MG63 (cell line): ENCODE measurements at places on chromosomes 16 and 17. TPM values are rescaled to one million over a fixed set of nuclear protein-coding genes. Genes with fewer than 3 reads are reported as not detected.

GRCh38 chr17:41692722-41693521 is 4.2 kb downstream of the EIF1 start:
- DNase-seq: no peak

- DNase-seq: no peak
Measured at GRCh38 chr16:838741-839140, 38.2 kb upstream of the GNG13 start.

GRCh38 chr16:21184834-21185233 is 26.4 kb downstream of the LDAF1 start:
- no peak for DNase-seq

GRCh38 chr16:67766291-67766690 is 40.1 kb downstream of the RANBP10 start:
- no peak for DNase-seq

DNA sequence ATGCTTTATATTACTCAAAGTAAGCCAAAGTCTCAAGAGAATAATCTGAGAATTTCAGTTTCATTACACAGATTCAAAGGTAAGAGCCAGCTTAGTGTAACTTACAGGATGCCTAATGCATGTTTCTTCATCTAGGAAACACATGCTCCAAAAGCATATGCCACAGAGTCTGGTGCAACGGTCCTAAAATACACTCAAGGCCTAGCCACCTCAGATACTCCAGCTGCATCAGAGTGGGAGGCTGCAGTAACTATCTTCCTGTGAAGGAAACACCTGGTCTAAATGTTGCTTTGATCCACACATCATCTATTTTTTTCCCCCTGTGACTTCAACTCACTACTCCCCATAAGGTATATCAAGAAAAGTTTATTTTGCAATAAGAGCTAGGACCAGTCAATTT is 51.6 kb upstream of the CORO6 start:
- no peak for DNase-seq

DNA sequence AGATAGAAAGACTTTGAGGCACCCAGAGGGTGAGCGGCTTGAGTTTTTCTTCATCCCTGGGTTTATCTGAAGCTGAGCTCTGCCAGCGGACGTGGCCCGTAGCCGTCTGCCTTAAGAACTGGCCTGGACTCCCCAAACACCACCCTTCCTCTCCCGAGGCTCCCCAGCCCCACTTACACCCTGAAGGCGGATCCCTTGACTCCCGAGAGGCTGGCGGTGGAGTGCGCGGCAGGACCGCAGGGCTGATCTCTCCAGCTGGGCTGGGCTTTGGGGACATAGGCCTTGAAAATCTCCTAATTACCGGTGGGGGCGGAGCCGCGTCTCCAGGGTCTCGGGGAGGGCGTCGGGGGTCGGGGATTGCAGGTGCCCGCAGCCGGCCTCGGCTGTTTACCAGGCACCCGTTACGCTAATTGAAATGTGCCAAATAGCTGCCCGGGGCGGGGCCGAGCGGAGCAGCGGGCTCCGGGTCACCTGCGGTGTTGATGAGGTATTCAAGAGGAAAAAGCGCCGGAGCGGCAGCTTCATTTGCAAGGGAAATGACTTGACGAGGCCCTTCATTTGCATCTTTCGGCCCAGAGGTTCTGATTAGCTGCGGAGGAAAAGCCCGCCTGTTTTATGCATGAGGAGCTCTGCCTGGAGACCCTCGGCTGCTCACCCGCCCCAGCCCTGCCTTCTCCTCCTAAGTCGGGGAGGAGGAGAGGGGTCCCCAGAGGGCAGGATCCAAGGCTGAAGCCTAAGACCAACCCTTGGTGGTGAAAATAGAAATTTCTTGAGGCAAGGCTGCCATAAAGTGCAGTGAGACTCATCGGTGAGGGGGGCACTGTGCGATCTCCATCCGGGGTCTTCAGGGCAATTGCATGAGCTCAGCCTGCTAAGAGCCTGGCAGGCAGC is 100.7 kb downstream of the MGAT5B start:
- DNase-seq: no peak

DNA sequence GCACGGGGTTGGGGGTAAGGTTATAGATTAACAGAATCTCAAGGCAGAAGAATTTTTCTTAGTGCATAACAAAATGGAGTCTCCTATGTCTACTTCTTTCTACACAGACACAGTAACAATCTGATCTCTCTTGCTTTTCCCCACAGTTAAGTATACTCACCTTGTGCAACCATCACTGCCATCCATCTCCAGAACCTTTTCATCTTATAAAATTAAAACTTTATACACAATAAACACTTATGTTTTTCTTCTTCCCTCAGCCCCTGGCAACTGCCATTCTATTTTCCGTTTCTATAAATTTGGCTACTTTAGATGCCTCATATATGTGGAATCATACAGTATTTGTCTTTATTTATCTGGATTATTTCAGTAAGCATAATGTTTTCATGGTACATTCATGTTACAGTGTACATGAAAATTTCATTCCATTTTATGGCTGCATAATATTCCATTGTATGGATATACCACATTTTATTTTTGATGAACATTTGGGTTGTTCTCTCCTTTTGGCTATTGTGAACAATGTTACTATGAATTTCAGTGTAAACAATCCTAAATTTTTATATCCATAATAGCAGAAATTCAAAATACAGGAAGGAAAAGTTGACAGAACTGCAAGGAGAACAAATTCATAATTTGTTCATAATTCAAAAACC is 25.7 kb upstream of the FA2H start:
- DNase-seq: no peak

- DNase-seq: no peak
Measured at GRCh38 chr17:49431743-49432142, 17.1 kb upstream of the PHB1 start.

- DNase-seq: no peak
Measured at GRCh38 chr16:72809446-72809845, 238.5 kb downstream of the ZFHX3 start.

- no peak for DNase-seq
Measured at GRCh38 chr16:83779886-83780285, 27.9 kb upstream of the HSBP1 start.

DNA sequence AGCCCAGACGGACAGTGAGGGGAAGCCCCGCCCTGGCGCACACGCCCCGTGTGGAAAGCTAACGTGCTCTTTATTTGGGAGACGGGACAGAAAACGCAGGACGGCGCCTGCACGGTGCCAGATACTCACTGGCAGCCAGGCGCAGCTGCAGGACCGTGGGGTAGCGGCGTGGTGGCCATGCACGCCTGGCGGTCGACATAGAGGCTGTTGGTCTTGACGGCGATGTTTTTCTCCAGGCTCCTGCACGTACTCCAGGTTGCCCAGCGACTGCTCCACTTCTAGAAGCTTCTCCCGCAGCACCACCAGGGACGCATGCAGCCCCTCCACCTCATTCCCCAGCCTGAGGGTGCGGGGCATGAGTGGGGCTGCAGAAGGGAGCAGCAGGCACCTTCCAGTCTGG is 5.1 kb upstream of the C1QTNF8 start:
- no peak for DNase-seq

- no peak for DNase-seq
Measured at GRCh38 chr17:5976251-5976650, 93.9 kb upstream of the WSCD1 start.

GRCh38 chr17:5127910-5128309 is 12.1 kb downstream of the USP6 start:
- no peak for DNase-seq

DNA sequence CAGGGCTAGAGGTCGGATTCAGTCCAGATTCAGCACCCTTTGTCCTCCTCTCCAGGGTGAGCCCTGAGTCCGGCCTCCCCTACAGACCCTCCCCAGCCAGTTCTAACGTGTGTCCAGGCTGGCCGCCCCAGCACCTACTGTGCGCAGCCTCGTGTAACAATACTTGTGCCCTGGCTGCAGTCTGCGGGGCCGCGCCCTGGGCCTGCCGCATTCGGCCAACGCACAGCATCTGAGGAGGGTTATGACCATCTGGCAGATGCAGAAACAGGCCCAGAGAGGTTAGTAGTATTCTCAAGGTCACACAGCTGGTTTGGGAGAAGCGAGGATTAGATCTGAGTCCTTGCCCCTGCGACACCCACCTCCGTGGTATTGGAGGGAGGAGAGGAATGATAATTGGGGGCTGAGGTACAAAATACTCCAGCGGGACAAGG is 968 bp downstream of the RIPOR1 start:
- peak; percentile 31 for DNase-seq

DNA sequence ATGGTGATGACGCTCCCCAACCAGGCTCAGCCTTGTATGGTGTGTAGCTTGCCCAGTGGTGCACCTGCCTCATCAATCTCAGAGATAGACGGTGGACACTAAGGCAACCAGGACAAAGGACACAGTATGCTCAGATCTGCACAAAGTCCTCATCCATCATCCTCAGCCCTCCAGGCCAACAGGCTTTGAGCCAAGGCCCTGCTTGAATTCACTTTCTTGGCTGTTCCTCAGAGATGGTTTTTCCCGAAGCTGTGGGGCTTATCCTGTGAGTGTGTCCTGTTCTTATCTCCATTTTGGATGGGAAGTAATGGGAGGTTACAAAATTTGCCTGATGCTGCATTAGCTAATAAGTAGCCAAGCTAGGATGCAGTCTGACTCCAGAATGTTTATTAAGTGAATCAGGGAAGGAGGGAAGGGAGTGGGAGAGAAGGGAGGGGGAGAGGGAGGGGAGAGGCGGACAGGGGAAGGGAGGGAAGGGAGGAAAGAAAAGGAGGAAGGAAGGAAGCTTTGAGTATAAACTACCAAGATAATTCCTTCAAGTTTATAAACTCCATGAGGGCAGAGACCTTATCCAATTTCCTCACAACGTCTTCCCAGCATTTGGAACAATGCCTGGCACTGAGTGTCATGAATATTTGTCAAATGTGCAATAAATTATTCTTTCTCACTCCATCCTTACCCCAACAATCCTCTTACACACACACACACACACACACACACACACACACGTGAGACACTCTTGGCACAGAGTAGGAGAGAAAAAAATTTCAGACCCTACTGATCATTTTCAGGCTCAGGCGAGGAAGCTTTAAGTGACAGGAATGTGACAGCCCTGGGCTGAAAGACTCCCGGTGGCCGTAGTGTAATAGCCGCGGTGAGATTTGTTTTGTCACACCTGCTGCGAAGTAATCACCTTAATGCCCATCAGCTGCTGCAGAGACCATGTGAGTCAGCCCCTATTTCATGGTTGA is 84.3 kb downstream of the BMERB1 start:
- peak; percentile 40 for DNase-seq

DNA sequence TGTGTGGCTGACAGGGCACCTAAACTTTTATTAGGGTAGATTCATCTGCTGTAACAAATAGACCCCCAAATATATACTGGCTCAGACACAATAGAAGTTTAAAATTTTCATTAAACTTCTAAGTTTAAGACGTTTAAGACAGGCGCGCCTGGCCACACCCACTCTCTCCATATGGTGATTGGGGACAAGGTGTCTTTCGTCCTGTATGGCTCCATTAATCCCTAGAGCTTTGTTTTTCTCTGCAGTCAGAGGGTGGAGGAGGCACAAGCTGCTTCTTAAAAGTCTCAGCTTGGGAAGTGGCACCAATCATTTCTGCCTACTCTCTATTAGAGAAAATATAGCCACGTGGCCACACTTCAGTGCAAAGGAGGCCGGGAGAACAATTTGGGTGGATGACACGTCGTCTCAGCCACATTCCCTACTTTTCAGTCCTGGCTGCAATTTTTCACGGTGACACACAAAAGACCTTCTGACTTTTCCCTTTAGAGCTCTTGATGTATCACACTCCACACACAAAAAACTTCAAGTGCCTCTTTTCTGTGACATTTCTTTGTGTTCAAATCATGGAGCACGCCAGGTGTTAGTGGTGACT is 125.5 kb upstream of the CACNG3 start:
- DNase-seq: no peak

- no peak for DNase-seq
Measured at GRCh38 chr17:58219789-58220183, 731 bp upstream of the MKS1 start.

Gene ITGAD
- total RNA-seq: not detected in 2 replicates

Gene CACNG1
- total RNA-seq: not detected in 2 replicates

Gene ZNF385C
- not detected in 2 replicates for total RNA-seq

Gene IL17C
- total RNA-seq: not detected in 2 replicates
